ENCODE measurements at places on chromosomes 16 and 17.

DNA sequence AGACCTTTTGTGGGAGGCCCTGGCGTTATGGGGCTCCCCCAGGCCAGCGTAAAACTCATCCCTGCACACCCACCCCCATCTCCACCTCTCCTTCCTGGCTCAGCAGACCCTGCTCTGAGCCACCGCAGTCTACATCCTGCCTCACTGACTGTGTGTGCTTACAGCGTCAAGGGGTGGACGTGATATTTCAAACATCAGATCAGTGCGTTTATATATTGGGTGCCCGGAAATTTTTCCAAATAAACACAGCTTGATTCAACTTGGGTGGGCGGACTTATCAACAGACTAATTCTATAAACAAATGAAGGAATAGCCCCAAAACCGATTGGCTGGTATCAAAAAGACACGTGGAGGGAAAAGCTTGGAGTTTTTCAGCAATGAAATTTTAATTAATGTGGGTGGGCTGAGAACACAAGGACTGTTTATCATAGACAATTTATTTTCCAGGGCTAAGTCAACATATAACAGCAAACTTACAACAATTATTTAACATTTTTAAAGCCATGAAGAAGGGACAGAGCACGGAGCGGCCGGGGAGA lies at the start of gene FOXL1:
Gene FOXL1 (plus strand): TSS at position 489 of the 539 bp plus-strand sequence. CDS start 175 bp downstream, outside the sequence.
- DNase-seq, result peak; percentile 86

DNA sequence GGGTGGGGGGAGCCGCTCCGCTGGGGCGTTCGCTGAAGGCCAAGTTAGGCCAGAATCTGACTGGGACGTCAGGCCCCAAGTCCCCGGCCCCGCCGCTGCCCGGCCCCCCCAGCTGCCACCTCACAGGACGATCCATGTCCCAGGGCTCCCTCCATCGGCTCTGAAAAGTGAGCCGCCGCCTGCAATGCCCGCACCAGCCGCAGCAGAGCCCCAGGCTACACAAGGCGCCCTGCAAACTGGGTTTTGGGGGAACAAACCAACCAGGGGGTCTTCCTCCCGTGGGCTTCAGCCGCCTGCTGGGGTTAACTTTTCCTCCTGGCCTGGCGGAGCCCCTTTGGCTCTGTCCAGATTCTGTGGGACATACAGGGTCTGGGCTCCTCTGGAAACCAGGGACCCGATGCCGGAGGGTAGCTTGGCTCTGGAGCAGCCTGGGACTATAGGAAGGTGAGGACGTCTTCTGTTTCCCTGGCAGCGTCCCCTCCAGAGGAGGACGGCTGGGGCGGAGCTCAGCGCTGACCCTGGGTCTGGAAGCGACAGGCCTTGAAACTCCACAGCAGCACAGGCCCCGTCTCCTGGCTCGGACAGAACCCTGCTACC lies 835 bp downstream of the NME4 start:
- DNase-seq, result peak; percentile 52

- no peak for DNase-seq
These were observed 279.0 kb upstream of the IRX5 start for GRCh38 chr16:54651440-54652195.

DNA sequence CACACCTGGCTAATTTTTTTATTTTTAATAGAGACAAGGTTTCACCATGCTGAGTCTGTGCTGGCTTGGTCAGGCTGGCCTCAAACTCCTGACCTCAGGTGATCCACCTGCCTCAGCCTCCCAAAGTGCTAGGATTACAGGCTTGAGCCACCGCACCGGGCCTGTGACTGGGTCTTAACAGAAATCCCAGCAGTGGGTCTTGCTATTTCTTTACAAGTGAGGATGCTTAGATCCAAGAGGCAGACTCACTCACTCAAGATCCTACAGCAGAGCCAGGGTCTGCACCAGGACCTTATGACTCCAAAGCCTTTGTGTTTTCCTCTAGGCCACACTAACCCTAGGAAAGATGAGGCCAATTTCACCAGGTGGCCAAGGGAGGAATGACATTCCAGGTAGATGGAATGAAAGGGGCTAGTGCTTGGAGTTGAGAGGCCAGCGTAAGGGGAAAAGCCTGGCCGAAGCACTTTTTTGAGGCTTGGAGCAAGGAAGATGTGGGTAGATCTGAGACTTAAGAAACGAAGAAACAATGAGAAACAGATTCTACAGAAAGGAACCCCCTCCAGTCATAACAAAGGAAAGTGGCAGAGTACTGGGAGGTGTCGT lies 5.7 kb upstream of the STAT5A start:
- DNase-seq, result no peak

DNA sequence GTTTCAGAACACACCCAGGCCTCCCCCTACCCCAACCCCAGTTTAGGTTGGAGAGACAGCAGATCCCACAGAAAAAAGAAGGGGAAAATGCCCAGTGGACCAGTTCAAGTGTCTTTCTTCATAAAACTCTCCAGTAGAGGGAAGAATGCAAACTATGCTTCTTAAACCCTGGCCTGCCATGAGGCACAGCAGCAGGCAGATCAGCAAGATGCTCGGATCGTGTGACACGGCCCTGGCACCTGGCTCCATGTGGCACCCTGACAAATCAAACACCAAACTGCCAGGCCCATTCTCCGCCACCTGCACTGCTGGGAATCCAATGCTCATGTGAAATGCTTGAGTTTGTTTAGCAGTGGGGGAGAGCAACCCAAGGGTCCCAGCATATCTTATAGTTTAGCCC lies 166.8 kb downstream of the SOX9 start:
- DNase-seq, result peak; percentile 15

DNA sequence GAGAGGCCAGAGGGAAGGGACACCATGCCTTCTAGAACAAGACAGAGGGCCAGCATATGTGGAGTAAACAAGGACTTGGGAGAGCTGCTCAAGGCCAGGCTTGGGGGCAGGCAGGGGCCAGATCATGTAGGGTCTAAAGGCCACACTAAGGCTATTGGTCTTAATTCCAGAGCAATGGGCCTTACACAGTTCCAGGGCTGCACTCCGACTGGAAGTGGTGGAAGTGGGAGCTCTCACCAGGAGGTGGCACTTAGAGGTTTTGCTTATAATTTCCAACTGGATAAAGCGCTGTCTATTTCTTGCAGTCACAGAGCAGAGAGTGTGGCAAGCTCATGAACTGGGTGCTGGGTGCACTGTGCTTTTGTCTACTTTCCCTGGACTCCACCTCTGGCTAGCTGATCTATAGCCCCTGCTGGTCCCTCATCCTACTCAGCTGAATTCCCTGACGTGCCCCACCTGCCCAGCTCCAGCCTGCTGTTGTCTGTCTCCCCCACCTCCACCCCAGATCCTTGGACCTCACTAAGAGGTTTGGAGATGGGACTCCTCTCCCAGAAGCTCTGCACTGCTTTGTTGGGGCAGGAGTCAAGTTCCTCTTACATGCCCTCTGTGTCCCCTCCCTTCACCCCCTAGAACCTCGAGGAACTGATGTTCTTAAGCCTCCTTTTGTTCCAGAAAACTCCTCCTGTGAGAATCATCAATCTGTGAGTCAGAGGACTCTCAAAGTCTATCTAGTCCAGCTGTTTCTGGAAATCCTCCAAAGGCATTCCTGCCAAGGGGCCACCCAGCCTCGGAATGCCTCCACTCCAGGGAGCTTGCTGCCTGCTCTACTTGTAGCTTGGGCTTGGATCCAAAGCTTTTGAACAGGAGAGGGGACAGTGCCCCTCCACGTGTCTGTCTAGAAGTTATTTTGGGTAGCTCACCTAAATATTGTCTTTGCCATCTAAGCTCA lies 48.1 kb upstream of the KSR1 start:
- DNase-seq, result peak; percentile 77

GRCh38 chr16:81041696-81042095 lies 6.1 kb downstream of the ATMIN start:
- no peak for DNase-seq

GRCh38 chr17:27930000-27930399 lies 36.8 kb upstream of the LYRM9 start:
- DNase-seq, result peak; percentile 70
